ENCODE measurements at places on chromosomes 3 and 15. TPM values are rescaled to one million over a fixed set of nuclear protein-coding genes. Genes with fewer than 3 reads are reported as not detected.

GRCh38 chr3:171561596-171562323 lies 101.6 kb upstream of the TNIK start:
- no peaks in the 10 kb centered on the region for H3K27me3 ChIP-seq
- H3K36me3 ChIP-seq: no peaks in the 10 kb centered on the region
- DNase-seq: no peak
- peaks cover 2% of the 10 kb centered on the region for H3K4me1 ChIP-seq
- no peak overlapping the region for H3K4me3 ChIP-seq

GRCh38 chr3:132006605-132007204 lies 28.1 kb downstream of the CPNE4 start:
- H3K4me1 ChIP-seq: peaks cover 6% of the 10 kb centered on the region
- H3K36me3 ChIP-seq: no peaks in the 10 kb centered on the region
- no peak overlapping the region for H3K4me3 ChIP-seq
- no peaks in the 10 kb centered on the region for H3K27me3 ChIP-seq

DNA sequence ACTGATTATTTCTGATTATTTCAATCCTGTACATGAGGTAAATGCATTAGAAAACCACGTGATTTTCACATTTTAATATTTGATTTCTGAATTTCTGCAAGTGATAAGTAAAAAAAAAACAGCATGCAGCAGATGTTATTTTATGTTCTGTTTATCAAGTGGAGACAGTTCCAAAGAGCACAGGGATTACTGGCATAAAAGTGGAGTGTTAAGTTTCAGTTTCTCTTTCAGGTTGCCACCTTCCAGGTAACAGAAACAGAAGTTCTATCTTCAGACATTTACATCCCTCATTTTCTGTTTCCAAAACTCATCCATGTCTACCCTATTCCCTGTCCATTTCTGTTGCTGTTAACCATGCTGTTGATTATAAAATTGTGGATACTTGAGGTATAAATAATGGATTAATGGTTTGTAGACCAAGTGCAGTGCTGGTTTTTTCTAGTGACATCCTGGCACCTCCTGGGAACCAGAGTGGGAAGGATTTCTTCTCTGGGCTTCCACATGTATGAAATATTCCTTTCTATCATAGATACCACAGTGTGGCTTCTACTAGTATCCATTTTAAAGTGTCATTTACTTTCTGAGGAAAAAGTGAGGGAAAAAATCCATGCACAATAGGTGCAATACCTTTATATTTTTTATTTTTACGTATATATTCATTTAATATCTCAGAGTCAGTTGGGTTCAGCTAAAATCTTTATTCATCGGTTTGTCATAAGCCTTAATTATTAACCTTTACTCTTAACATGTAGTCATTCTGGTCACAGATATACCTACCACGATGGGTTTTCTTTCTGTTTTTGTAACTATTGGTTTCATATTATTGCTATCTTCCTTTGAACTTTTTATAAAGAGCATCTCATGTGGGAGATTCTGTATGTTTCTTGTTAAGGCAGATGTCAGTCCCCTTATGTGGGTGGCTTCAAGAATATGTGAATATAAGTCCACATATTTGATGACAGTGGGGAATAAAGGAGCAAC lies 1010.0 kb downstream of the SQOR start:
- no peak for DNase-seq
- no peaks in the 10 kb centered on the region for H3K36me3 ChIP-seq
- no peaks in the 10 kb centered on the region for H3K27me3 ChIP-seq
- H3K4me3 ChIP-seq: no peak overlapping the region
- H3K4me1 ChIP-seq: no peaks in the 10 kb centered on the region

DNA sequence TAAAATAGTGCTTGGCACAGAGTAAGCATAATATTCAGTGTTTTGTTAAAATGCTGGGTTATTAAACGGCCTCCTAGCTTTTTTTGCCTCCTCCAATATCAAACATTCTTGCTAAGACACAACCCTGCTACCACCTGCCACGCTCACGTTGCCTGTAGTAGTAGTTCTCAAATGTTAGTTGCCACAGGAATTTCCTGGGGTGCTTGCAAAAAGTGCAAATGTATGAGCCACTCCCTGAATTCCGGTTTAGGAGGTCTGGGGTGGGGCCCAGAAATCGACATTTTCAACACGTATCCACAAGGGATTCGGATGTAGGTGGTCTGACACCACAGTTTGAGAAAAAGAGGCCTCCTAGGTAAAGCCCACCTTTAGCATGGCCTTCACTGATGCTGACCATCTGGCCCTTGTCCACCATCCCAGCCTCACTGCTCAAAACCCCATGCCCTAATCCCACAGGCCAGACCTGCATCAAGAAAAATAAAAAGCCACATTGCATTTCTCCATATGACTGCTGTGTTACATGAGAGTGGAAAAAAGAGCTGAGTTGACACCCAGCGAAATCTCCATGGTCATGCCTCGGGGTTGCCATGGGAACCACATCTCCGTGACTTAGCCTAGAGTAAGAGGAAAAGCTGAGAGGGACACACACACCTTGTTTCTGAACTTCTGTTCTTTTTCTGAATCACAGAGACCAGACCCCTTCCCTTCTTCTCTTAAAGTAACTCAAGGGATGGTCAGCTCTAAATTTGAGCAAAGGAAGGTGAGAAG lies 116.4 kb upstream of the HES1 start:
- H3K36me3 ChIP-seq: no peaks in the 10 kb centered on the region
- H3K27me3 ChIP-seq: no peaks in the 10 kb centered on the region
- H3K27ac ChIP-seq: no peak overlapping the region
- H3K4me3 ChIP-seq: no peak overlapping the region
- no peak for DNase-seq

- H3K4me3 ChIP-seq: no peak overlapping the region
- H3K36me3 ChIP-seq: no peaks in the 10 kb centered on the region
- no peaks in the 10 kb centered on the region for H3K27me3 ChIP-seq
Measured at GRCh38 chr3:149585401-149585726, 72.5 kb downstream of the WWTR1 start.

GRCh38 chr3:146308682-146309081 lies 57.8 kb upstream of the PLSCR4 start:
- H3K4me3 ChIP-seq: no peak overlapping the region
- no peak overlapping the region for H3K27ac ChIP-seq
- H3K4me1 ChIP-seq: no peaks in the 10 kb centered on the region
- H3K36me3 ChIP-seq: no peaks in the 10 kb centered on the region

DNA sequence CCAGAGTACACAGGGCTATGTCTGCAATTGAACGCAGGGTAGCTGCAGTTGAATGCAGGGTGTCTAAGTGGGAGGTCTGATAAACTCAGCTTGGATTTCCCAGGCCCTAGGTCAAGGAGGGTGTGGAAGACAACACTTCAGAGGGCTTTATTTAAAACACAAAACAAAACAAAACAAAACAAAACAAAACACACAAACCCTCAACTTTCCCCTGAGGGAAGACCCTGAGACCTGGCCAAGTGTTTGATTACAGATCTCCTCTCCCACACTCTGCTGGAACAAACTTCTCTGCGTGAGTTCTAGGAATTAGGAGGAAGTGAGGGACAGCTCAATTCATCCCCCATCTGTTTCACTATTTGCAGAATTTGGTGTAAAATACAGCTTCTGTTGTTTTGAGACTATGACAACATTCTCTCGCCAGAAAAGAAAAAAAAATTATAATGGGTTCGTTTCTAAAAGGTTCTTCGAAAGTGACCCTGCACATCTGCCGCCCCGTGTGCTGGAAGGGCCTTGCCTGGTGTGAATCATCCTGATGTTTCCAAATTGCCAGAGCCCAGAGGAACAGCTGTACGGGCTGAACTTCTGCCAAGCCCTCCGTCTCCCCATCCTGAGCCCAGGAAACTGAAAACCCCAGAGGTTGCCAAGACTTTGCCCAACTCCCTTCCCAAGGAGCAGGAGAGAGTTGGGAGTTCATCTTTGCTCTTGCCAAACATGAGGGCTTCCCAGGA lies 73.3 kb upstream of the RAD18 start:
- H3K4me1 ChIP-seq: no peaks in the 10 kb centered on the region
- H3K36me3 ChIP-seq: no peaks in the 10 kb centered on the region
- no peak overlapping the region for H3K27ac ChIP-seq
- H3K4me3 ChIP-seq: no peak overlapping the region

GRCh38 chr15:66862111-66862939 lies 160.3 kb downstream of the SMAD6 start:
- no peaks in the 10 kb centered on the region for H3K36me3 ChIP-seq
- no peak overlapping the region for H3K27ac ChIP-seq
- H3K4me3 ChIP-seq: no peak overlapping the region
- DNase-seq: no peak
- no peaks in the 10 kb centered on the region for H3K27me3 ChIP-seq
- H3K4me1 ChIP-seq: peaks cover 15% of the 10 kb centered on the region

DNA sequence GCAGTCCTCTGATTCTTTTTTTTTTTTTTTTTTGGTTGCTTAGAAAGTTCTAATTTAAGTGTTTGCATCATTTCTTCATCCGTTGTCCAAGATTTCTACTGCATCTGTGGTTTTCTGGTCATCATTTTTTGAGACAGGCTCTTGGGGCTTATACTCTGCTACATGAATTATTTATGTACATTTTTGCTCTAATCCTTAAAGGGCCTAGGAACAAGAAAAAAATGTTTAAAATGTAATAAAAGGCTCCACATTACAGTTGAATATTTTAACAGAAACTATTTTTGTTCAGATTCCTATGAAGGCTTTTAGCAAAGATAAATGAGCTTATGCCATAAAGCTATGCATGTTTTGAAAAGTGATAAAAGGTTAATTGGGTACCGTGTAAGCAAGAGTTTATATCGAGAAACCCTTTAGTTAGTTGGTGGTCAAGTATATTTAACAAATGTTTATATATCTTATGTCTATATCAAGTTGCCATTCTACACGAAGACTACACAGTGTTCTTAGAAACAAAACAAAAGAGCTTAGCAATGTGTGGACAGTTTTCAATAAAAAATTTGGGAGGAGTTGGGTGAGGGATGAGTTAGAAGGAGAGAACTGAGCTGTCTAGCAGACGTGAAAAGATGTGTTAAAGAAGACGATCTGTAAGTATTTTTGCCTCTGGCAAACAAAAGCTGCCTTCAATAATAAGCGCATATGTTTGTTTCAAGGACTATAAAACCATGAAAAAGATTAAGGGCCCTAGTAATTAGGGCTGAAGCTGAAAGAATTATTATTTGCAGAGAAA lies 563.6 kb upstream of the NAALADL2 start:
- H3K27me3 ChIP-seq: no peaks in the 10 kb centered on the region
- H3K36me3 ChIP-seq: no peaks in the 10 kb centered on the region
- H3K4me3 ChIP-seq: no peak overlapping the region
- no peaks in the 10 kb centered on the region for H3K4me1 ChIP-seq
- no peak overlapping the region for H3K27ac ChIP-seq

The HLTF gene
- 53.1 TPM for total RNA-seq

The SEC22C gene
- total RNA-seq: 63.4 TPM

The ITIH1 gene
- total RNA-seq: not detected

The SLCO2A1 gene
- 26.0 TPM for total RNA-seq

The LRRC49 gene
- 16.1 TPM for total RNA-seq

Measured in thyroid gland (tissue), 4 donors.